ENCODE measurements at places on chromosomes 6 and 20.
A peak's percentile ranks its signal among the peaks of the same experiment; 100 is the strongest.

DNA sequence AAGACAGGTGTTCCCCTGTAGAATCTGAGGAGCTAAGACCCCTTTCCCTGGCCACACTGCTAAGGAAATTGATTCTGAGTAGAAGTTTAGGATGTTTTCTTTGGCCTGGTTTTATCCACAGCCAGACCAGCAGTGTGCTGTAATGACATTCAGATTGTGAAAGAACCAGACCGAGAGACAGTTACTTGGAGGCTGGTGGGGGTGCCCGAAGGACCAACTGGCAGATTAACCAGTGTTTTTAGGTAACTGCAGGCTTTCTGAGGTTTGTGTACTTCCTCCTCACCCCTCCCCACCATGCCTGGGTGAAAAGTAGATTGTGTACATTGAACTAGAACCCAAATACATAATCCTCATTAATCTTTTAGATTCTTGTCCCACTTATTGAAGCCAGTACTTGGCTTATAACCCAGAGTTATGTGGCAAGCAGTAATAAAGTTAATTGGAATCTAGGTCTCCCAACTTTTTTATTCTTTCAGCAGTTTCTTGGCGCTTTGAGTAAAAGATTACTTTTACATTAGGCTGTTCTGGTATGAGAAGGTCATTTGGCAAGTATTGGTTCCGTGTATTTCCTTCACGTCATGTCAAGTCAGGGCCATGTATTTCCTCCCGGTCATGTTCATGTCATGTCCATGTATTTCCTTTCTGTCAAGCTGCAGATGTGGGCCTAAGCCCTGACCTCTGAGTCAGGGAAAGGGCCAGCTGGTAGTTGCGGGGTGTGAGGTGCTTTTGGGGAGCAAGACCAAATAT is 93.7 kb downstream of the TCP11 start:
- DNase-seq, result no peak

DNA sequence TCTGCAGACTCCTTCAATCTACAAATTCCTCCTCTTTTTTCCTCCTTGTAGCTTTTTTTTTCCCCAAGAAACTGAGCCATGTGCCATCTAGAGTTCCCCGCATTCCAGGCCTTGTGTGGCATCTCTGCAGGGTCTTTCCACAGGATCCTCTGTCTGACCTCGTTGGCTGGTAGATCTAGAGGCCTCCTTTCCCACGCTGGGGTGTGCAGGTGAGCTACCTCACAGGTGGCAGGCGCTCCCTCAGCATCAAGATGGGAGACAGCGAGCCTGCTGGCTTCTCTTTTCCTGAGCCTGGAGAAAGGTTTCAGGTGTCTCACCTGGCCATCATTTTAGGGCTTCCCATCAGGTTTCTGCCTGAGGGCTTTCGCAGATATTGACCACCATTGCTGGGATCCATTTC is 9.6 kb upstream of the NELFCD start:
- no peak for DNase-seq

GRCh38 chr20:54116550-54117235 is 46.3 kb upstream of the BCAS1 start:
- no peak for DNase-seq

- no peak for DNase-seq
These were observed 111.4 kb upstream of the HDGFL1 start for GRCh38 chr6:22457996-22458395.

DNA sequence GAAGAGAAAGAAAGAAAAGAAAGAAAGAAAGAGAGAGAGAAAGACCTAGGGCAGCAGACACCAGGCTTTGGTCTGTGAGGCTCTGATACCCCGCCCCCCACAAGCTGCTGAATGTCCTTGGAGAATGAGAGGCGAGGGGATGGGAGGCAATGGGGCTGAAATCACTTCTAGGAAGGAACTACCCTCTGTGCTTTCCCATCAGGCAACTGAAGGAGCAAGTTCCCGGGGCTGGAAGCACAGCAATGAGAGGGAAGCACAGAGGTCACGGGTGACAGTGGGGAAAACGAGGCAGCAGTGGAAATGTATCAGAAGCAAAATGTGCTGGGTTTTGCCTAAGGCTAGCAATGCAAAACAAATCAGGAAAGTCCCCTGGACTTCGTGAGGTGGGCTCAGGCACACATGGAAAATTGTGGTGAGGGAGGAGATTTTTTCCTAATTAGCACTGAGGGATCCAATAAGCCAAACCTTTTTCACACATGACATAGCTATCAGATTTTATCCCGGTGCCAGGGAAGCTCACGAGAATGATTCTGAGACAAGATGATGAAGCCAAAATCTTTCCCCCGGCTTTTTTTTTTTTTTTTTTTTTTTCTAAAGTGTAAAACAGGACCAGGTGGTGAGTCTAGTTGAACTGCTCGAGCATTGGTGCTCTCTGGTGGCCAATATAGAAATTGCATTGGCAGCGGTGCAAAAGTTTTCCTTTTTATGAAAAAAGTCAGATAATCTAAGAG is 16.8 kb upstream of the ARFGEF2 start:
- peak; percentile 77 for DNase-seq

Data from NCI-H526 (cell line).